ENCODE measurements at places on chromosomes 11 and 22.

GRCh38 chr11:94786264-94787126, 18.3 kb downstream of the AMOTL1 start:
- no peak for DNase-seq

GRCh38 chr11:65290448-65291165, 24.1 kb upstream of the CDC42EP2 start:
- peak; percentile 44 for DNase-seq

DNA sequence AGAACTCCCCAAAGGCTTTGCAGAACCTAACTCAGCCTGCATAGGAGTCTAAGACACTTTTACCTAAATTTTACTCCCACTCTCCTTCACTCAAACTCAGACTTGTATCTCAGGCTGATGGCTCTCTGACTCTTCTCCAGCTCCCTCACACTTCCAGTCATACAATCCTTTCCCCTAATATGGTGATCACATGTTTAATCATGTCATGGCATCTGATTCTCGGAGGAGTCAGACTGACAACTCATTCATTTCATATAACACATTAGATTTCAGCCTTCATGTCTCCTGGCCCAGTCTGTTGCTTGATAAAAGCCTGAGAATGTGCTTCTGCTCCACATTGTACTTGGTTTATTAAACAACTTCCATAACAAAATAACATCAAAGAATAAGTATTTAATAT, 1503.9 kb upstream of the TENM4 start:
- DNase-seq: no peak

DNA sequence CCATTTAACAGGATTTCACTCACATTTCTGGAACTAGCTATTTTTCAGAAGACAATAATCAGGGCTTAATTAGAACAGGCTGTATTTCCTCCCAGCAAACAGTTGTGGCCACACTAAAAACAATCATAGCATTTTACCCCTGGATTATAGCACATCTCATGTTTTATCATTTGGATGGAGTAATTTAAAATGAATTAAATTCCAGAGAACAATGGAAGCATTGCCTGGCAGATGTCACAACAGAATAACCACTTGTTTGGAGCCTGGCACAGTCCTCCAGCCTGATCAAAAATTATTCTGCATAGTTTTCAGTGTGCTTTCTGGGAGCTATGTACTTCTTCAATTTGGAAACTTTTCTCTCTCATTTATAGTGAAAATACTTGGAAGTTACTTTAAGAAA, 9.2 kb downstream of the PRSS23 start:
- DNase-seq: no peak

- DNase-seq: no peak
Measured at GRCh38 chr22:45579806-45580725, 77.4 kb downstream of the FBLN1 start.

DNA sequence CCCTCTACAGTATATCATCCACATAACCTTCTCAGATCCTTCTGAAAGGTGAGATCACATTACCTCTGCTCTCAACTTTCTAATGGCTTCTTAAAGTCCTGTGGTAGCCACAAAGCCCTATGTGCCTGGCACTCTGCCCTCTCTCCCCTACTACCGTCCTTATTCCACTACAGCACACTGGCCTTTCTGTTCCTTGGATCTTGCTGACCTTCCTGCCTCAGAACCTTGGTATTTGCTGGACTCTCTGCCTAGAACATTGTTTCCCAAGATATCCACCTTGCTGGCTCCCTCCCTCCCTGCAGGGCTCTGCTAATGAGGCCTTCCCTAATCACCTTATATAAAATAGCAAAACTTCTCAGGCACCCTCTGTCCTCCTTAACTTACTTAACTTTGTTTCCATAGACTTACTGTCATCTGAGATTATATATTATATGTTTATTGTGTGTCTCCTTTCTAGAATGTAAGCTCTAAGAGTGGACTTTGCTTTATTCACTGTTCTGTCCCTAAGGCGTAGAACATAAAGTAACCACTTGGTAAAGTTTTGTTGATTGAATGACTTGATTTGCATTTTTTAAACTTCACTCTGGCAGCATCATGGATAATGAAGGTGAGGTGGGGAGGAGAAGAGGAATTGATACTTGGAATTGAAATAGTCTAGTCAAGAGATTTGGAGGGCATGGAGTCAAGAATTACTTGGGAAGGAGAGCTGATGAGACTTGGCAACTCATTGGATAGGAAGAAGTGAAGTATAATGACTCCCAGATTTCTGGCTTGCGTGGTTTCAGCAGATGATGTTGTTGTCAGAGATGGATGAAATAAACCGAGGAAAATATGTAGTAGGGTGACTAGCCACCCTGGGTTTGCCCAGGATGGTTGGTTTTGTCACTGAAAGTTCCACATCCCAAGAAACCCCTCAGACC, 10.5 kb downstream of the POLD3 start:
- DNase-seq: no peak

DNA sequence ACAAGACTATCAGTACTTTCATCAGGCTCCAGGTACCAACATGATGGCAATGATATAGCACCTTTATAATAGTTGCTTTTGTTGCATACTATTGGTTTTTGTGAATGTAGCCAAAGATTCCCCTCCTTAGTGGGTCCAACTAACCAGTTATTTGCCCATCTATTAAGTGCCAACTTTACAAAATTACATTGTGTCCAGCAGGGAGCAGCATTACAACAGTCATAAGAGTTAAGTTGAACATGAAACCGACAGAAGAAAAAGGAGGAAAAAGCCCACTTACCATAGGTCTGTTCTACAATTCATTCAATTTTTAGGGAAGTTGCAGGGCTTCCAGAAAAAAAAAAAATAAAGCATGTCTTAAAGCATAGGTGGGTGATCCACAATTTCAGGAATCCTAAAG, 21.6 kb downstream of the IMMP1L start:
- DNase-seq: peak; percentile 60

- no peak for DNase-seq
Measured at GRCh38 chr11:100689141-100689540, 2.1 kb downstream of the ARHGAP42 start.

DNA sequence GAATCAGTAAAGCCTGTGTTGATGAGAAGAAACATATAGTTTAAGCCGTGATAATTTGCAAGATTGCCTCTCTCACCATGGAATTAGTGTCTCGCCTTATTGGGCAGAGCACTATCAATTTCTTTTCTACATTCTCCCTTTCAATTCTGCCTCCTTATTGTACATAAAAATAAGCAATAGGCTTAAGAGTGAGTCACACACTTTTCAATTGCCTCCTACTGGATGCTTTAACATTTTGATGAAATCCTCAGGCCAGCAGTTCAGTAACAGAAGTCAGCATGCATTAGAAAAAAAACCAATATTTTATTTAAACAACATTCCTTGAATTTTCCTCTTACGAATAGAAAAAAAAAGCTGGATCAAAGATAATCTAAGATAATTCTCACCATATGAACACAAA, 33.8 kb upstream of the VWA5A start:
- DNase-seq: no peak

GRCh38 chr11:114883472-114883871, 205.1 kb downstream of the NXPE2 start:
- no peak for DNase-seq

DNA sequence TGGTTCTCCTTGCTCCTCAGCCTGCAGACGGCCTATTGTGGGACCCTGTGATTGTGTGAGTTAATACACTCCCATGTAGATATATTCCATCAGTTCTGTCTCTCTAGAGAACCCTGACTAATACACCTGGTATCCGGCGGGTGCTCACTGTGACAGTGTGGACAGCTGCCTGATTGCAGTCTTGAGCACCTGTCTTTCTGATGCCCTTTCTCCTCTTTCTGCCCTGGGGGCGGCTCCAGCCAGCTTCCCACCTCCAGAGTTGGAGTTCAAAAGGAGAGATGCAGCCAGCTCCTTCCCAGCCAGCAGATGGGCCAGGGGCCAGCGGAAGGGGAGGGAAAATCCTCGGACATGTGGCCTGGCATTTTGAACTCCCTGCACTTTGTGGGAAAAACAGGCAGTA, 15.0 kb downstream of the SMIM38 start:
- no peak for DNase-seq
